ENCODE measurements at places on chromosomes 11 and 22.
A peak's percentile ranks its signal among the peaks of the same experiment; 100 is the strongest.

GRCh38 chr22:39600491-39601179 lies 30.1 kb downstream of the CACNA1I start:
- DNase-seq, result no peak

- DNase-seq, result no peak
Measured at GRCh38 chr22:20221421-20222340, 46.4 kb downstream of the RTN4R start.

GRCh38 chr11:66418986-66419308 lies 1.9 kb upstream of the NPAS4 start:
- no peak for DNase-seq

DNA sequence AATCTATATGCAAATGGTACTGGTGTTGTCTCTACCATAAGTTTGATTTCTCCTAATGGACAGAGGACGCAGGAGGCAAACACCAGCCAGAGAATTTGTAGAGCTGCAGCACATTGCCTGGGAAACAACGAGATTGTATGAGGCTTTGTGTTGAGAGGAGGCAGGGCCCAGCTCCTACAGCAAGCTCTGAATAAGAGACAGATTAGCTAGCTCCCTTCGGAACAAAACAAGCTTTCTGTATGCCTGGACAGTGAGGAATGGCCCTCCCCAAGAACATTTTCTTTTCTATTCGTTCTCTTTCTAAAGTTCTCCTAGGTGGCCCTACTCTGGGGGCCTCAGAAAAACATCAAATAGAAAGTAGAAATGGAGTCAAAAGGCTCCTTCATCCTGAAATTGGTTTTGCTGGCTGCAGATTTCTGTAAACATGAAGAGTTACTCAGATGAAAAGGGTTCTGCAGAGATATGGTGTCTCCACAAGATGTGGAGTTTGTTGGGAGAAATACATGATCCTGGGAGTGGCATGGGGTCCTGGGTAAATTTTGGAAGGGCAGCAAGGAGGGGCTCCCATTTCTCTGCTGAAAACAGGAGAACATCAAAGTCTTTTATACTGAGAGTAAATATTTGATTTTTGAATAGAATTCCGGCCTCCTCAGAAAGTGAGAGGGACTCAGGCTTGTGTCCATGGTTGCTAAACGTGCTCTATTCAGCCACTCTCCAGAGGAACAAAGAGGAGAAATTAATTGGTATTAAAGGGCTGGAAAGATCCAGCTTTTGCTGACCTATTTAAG lies 6.8 kb upstream of the HEPACAM start:
- no peak for DNase-seq

DNA sequence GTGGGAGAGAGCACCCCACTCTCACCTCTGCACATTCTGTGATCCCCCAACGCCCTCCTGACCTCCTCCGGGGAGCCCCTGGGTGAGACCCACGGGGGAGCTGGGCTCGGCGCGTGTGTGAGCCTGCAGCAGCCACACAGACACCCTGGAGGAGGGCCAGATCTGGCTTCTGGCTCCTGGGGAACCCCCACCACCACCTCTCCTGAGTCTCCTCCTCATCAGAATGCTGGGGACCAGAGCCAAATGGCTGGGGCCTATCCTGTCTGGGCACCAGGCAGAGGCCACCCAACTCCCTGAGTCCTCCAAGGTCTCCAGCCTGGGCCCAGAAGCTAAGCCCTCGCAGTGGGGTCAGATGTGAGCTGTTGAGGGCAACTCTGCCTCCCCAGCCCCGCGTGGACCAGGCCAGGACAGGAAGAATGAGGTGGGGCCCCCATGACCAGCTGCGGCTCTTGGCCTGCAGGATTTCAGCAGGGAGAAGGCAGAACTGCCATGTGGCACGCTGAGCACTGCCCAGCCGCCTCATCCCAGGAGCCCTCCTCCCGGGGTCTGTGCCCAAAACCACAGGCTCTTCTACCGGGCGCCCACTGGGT lies 5.5 kb upstream of the PIM3 start:
- DNase-seq, result no peak

GRCh38 chr22:26399289-26399688 lies 29.8 kb upstream of the ASPHD2 start:
- no peak for DNase-seq

GRCh38 chr11:12598330-12599256 lies 75.6 kb upstream of the TEAD1 start:
- DNase-seq, result peak; percentile 66

- peak; percentile 17 for DNase-seq
Measured at GRCh38 chr11:22734628-22735345, 68.4 kb downstream of the GAS2 start.

- DNase-seq, result no peak
Measured at GRCh38 chr11:97717922-97718321, 1302.8 kb upstream of the CNTN5 start.

DNA sequence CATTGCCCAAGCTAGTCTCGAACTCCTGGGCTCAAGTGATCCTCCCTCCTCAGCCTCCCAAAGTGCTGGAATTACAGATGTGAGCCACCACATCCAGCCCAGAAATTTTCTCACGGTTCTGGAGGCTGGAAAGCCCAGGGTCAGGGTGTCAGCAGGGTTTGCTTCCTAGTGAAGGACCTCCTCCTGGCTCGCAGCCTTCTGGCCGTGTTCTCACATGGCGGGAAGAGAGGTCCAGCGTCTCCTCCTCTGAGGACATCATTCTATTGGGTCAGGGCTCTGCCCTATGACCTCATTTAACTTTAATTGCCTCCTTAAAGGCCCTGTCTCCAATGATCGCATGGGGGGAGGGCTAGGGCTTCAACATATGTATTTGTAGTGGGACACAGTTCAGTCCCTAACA lies 38.1 kb downstream of the SDHAF2 start:
- no peak for DNase-seq

DNA sequence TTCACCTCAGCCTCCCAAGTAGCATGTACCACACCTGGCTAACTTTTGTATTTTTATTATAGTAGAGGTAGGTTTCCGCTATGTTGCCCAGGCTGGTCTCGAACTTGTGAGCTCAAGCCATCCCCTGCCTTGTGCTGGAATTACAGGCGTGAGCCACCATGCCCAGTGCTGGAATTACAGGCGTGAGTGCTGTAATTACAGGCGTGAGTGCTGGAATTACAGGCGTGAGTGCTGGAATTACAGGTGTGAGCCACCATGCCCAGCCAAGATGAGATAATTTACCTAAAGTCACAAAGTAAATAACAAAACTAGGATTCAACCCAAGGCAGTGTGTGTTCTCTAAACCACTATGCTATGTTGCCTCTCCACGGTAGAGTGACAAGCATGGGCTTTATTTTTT lies 3.6 kb upstream of the UBXN1 start:
- no peak for DNase-seq

GRCh38 chr11:134459246-134460061 lies 47.4 kb upstream of the B3GAT1 start:
- DNase-seq, result no peak

- no peak for DNase-seq
Measured at GRCh38 chr11:5229356-5229755, 2.5 kb upstream of the HBB start.

DNA sequence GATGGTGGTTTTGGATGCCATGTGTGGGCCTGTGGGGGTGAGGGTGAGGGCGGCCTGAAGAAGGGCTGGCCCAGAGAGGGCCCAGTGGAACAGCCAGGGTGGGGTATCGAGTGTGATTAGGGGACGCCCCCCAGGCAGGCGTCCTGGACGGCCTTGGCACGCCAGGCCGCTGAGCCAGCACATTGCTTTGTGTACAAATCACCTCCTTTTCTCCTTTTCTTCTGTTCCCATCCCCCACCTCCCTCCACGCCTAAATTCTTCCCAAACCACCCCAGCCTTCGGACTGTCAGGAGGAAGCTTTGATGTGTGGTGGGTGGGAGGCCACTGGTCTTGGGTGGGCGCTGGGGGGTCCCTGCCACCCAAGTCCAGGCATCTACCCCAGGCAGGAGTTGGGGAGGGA lies 7.8 kb upstream of the CD248 start:
- no peak for DNase-seq

DNA sequence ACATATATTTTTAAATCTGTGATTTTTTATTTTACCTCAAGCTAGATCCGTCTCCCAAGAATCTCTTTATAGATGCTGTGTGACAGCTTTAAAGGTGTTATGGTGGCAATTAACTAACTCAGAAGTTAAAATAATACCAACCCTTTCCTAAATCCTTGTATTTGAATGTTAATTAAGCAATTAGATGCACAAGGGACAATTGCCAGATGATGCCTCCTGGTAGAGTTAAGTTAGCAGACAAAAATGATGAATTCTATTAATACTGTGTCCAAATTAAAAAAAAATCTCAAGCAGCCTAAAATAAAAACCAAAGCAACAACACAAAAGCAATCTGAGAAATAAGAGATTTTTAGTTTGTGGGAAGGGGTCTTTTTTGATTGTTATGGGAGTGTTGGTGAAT lies 78.9 kb downstream of the FANCF start:
- DNase-seq, result no peak

GRCh38 chr22:40477683-40478337 lies 107.4 kb downstream of the SGSM3 start:
- no peak for DNase-seq

DNA sequence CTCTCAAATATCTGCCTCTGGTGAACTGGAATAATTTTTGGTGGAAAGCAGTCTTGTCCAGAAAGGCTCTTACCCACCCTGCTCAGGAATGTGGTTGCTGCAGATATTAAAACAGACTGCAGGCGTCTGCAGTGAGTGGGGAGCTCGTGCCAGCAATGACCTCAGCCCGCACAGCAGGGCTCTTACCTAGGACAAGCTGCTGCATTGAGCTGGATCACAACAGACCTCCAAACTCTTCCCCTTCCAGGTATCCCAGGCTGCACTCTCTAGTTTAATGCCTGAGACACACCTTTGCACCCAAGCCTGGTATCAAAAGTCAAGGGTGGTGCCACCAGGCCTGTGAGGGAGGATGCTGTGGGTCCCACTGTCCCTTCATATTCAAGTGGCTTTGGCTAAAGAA lies 69.7 kb upstream of the CDON start:
- DNase-seq, result peak; percentile 75

DNA sequence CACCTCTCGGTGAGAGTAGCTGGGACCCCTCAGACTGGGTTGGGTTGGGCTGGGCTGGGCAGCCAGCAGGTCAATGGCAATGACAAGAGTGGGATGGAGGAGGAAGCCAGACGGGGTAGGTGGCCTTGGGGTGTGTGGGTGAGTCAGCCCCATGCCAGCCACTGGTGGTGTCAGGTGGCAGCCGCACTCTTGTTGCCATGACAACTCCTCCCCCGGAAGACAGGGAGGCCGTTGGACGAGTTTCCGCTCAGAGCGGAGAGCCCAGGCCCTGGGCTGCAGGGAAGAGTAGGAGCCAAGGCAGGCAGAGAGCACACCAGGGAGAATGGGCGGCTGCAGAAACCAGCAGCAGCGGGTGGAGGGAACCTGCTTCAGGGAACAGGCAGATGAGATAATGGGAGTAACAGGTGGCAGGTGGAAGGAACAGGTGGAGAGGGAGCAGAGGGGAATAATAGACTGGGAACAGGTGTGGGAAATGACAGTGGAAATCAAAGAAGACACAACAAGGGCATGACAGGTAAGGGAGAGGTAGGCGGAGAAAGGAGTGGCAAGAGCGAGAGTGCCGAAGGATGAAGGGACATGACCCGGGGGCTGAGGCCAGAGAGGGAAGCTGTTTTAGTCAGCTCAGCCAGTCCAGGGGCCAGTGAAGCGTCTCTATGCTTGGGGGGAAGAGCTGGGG lies 8.7 kb downstream of the SPTBN2 start:
- peak; percentile 96 for DNase-seq

DNA sequence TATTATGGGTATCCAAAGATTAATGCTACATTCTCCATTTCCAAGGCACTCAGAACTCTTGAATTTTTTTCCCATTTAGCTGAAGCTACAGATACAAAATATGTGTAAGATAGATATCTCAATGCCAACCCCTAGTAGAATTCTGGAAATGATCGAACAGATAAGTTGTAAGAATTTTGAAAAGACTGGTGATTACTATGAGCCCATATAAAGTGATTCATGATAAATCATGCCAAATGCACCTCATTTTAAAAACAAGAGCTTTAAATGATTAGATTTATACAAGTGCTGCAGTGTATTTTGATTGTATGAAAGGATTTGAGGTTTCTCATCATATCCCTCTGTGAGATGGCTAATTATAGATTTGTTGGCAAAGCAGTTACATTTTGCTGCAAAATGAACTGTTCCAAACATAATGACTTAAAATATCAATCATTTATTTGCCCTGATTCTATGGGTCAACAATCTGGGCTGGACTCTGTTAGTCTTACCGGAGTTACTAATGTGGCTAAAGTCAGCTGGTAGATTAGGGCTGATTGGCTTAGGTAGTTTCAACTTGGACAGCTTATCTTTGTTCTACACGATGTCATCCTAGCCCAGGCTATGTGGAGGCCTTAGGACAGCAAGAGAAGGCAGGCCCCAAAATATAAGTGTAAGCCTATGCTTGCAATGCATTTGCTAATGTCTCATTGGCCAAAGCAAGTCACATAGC lies 3.4 kb downstream of the OR10V1 start:
- DNase-seq, result no peak

DNA sequence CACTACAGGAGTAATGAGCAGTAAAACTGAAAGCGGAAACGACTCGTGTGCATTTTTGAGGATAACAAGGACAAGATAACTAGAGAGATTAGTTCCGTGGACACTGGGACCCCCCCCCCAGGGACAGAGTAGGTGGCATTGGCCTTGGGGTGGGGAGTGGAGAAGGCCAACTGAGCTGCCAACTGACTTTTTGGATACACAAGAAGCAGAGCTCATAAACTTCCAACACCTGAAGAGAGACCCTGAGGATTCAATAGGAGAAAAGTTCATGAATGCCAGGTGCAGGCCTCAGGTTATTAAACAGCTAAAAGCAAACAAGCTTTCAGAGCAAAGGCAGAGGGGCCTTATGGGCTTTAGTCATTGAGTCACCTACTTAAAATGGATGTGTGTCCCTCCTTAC lies 17.6 kb upstream of the PRSS23 start:
- DNase-seq, result no peak

GRCh38 chr22:50270666-50271394 lies 650 bp upstream of the MAPK11 start:
- peak; percentile 43 for DNase-seq

DNA sequence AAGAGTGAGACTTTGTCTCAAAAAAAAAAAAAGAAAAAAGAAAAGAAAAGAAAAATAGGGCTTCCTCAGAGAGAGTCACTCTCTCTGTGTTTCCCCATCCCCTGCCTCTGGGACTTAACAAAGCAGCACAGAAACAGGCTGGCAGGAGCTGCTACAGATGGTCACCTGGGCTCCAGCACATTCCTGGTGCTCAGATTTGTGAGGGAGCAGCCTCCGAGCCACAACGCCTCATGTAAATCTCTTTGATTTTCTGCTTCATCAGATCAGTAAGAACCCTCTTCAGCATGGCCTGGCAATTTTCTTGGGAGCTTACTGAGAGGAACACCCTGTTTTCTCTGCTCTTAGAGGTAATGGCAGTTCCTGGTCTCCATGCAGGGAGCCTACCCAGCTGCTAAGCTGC lies 15.2 kb upstream of the LDHA start:
- DNase-seq, result no peak

GRCh38 chr11:61632096-61632495 lies 48.1 kb upstream of the DAGLA start:
- DNase-seq, result no peak

GRCh38 chr11:107741044-107741823 lies 29.4 kb upstream of the SLN start:
- DNase-seq, result peak; percentile 40

GRCh38 chr11:120964857-120965256 lies 59.0 kb upstream of the TBCEL start:
- peak; percentile 13 for DNase-seq

- DNase-seq, result no peak
Measured at GRCh38 chr22:50727678-50728522, 10.1 kb upstream of the ACR start.

GRCh38 chr11:116527180-116527991 lies 245.4 kb downstream of the BUD13 start:
- DNase-seq, result no peak
